Renal pelvis (tissue), 12 donors: ENCODE measurements at places on chromosomes 4 and X. TPM values are rescaled to one million over a fixed set of nuclear protein-coding genes. Genes with fewer than 3 reads are reported as not detected.

DNA sequence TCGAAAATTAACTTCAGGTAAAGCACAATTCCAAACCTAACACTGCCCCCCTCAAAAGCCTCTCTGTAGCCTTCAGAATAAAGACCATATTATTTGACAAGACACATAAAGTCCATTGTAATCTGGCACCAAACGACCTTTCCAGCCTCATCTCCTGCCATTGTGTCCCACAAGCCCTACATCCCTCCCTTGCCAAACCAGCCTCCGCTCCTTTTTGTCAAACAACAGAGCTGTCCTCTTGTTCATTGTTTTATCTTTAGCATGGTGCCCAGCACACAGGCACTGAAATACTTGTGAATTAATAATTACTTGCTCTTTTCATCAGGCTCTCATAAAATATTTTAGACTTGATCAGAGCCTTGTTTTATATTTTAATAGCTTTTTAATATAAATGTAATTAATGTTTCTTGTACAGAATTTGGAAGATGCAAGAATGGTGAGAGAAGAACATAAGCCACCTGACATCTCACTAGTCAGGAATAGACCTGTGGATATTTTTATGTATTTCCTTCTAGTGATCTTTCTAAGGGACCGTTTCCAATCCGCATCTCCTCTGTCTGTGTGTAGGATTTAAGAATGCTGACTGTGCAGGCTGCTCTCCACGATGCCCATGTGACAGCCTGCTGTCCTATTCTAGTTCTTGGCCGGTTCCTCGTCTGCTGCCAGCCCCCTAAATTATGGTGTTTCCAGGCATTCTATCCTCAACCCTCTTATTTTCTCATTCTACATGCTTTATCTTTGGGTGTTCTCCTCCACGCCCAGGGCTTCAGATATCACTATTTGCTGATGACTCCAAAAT lies 3.0 kb upstream of the IRF2 start:
- no peak for DNase-seq

DNA sequence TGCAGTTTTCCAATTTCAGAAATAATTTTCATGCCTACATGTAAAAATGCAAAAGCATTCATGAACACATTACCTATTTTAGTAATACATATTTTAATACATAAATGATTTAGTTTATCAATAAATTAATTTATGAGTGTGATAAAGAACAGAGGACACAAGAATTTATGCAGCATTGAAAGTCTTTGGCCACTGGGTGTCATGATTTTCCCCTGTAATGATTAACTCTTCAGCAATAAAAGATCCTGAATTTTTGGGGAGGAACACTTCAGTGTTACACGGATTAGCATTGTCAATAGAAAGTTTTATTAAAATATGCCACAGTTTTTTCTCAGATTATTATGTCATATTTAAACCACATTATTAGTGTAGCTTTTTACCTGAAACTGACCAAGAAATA lies 8.6 kb upstream of the VCX2 start:
- no peak for DNase-seq

DNA sequence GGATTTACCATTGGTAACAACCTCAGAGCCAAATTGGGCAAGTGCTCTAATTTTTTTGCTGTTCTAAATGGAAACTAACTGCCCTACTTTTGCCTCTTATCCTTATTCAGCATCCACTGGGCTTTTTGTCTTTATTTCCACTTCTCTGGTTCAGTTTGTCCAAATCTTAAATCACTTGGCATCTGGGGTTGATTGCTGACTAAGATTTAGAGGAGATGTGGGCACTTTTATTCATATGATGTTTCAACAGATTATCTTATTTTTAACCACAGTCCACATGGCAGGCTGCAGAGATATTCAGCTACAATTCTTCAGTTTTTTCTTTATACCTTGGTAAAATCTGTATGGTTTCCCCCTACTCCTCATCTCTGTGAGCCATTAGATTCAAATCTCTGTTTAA lies 1161.4 kb upstream of the PCDH7 start:
- no peak for DNase-seq

DNA sequence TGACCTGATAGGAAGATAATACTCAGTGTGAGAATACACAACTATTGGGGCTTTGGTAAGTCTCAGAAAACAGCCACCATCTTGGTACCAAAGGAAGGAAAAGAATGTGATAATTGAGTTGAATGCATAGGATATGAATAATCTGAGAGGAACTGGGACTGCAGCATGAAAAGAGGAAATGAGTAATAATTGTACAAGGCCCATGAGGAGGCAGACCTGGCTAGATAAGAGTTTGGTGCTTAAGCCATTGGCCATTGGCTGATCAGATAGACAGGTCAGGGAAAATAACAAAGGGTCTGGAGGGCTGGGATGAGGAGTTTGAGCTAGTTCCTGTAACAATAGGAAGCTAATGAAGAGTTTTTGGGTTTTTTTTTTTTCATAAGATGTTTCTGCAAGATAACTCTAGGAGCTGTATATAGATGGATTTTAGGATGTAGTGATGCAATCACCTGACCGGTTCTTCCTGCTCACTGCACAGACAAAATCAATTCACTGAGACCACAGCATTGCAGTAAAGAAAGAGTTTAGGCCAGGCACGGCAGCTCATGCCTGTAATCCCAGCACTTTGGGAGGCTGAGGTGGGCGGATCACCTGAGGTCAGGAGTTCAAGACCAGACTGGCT lies 5.3 kb upstream of the TRMT2B start:
- DNase-seq, result no peak

DNA sequence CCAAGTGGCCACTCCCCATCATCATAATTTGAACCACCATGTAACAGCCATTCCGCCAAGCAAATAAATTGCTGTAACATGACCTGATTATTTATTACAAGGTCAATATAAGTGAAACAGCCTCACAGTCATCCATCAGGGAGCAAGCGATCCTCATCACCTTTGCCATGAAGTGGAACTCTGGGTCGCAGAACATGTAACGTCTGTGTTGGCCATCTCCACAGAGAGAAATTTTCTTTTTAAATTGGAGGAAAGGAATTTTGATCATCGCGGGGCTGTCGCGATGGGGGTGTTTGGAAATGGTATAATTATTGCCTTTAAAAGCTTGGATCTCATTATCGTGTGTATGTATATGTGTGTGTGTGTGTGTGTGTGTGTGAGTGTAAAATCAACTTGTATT lies 90.2 kb downstream of the SHOX start:
- DNase-seq, result no peak

GRCh38 chr4:47118192-47118929 lies 87.0 kb downstream of the GABRB1 start:
- DNase-seq, result no peak

ACE2 gene
- 58.0 TPM for polyA plus RNA-seq

YY2 gene
- polyA plus RNA-seq, result 2.2 TPM

DNA sequence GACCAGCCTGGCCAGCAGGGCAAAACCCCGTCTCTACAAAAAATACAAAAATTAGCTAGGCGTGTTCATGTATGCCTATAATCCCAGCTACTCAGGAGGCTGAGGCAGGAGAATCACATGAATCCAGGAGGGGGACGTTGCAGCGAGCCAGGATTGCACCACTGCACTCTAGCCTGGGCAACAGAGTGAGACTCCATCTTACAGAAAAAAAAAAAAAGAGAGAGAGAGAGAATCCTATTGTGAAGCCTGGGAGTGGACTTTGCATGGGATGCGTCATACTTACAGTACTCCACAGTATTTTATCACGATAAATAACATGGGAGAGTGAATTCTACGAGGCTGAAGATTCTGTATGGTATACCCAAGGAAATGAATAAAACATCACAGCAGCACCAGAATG lies 139.6 kb downstream of the AASDH start:
- no peak for DNase-seq

DNA sequence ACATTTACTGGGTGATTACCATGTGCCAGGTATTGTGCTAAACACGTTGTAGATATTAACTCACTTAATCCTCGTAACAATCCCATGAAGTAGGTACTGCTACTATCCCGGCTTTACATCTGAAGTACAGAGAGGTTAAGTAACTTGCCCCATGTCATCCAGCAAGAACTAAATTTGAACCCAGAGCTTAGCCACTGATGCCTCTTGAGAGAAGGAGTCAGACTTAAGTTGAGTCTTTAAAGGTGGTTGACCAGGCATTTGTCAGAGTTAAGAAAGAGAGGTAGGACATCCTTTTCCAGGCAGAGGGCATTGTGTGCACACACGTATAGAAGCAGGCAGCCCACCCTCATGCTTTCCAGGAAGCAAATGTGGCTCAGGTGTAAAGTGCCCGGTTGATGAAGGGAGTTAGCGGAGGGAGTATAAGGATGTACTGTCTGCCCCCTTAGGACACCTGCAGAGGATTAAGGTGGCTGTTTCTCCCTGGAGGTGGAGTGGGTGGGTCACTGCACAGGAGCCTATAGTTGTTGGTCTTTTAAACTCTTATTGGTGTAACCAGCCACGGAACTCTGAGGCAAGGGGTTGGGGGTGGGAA lies 335 bp upstream of the CD38 start:
- DNase-seq, result no peak

- no peak for DNase-seq
These were observed 18.6 kb downstream of the EGF start for GRCh38 chr4:109931318-109931717.

DNA sequence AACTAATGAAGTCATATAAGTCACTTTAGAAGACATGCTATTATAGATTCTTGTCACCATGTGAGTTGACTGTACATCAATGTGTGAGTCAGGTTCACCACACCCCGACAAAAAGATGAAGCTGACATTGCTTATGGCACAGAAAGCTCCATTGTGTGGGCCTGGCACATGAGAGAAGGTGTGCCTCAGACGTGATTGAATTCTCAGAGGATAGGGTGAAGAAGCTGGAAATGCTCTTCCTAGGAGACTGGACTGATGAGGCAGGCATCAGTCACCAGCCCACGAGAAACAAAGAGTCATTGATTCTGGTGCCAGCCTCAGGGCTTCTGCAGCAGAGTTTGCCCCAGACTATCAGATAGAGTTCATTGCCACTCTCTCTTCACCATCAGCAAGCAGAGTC lies 35.9 kb upstream of the LRAT start:
- DNase-seq, result no peak

DNA sequence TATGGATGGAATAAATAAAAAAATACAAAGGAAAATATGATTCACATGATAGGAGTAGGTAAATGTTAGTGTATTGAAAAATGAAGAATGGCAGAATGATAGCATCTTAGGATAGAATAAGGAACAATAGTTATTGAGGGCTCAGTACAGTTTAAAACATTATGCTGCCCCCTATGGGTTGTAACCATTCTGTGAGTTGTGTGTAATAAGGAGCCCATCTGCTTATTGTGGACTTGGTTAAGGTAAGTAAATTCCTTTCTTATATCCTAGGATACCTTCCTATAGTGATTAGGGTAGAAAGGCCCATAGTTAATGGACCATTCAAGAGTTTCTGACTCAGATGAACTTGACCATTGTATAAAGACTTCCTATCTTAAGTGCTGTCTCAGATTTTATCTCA lies 195.8 kb downstream of the PDHA2 start:
- DNase-seq, result no peak

DNA sequence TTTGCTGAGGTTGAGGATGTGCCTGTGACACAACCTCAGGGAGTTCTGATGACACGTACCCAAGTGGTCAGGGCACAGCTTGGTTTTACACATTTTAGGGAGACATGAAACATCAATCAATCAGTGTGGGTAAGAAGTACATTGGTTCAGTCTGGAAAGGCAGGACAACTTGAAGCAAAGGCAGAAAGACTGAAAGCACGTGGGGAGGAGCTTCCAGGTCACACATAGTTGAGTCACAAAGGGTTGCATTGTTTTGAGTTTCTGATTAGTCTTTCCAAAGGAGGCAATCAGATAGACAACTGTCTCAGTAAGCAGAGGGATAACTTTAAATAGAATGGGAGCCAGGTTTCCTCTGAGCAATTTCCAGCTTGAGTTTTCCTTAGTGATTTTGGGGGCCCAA lies 1910.0 kb upstream of the AGA start:
- DNase-seq, result no peak

GRCh38 chrX:22121161-22121560 lies 89.0 kb downstream of the PHEX start:
- no peak for DNase-seq

GRCh38 chrX:37331546-37331945 lies 17.6 kb upstream of the PRRG1 start:
- DNase-seq, result no peak

- no peak for DNase-seq
These were observed 1511.3 kb upstream of the AGA start for GRCh38 chr4:178953447-178954120.

DNA sequence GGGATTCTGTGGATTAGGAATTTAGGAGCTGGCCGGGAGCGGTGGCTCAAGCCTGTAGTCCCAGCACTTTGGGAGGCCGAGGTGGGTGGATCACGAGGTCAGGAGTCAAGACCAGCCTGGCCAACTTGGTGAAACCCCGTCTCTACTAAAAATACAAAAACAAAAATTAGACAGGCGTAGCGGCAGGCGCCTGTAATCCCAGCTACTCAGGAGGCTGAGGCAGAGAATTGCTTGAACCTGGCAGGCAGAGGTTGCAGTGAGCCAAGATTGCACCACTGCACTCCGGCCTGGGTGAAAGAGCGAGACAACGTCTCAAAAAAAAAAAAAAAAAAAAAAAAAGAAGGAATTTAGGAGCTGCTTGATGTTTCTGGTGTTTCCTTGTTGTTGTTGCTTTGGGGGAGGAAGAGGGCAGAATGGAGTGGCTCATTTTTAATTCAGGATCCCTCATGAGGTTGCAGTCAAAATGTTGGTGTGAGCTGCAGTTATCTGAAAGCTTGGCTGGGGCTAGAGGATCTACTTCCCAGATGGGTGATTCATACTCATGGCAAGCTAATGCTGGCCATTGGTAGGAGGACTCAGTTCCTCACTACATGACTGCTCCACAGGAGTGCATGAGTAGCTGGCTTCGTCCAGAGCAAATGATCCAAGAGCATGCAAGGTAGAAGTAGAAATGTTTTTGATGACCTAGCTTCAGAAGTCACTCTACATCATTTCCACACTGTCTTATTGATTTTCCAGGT lies 26.5 kb upstream of the JADE1 start:
- DNase-seq, result no peak

GRCh38 chrX:70437921-70438665 lies 6.5 kb upstream of the DLG3 start:
- no peak for DNase-seq

FGF16 gene
- not detected for polyA plus RNA-seq

DNA sequence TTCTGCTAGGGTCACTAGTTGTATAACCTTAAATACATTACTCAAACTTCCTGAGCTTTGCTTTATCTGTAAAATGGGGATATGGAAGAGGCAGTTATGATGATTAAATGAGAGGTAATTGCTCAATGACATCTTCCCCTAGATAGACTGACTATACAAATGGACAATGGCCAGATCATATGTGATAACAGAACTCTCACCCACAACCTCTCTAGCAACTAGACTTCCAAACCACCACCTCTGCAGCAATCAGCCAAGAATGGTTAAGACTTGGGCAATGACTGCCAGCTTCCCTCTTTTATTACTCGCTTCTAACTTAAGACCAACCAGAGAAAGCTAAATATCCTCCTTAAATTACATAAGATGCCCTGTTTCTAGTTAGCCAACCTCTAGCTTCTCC lies 2.9 kb upstream of the SEPSECS start:
- DNase-seq, result no peak

DNA sequence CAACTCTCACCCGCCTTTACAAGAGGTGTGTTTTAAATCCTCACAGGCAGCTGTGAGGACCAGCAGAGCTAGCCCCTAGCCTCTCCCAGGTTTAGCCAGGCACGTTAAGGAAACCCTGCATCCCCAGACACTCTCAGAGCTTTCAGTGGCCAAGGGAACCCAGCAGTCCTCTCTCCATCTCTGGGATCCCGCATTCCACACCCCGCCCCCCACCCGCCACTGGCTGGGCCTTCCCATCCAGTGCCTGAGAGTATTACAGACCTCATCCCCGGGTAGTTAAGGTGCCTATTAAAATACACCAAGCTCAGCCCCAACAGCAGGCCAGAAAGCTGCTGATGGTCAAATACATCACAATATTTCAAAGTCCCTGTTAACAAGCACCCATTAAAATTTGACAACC lies 256.2 kb downstream of the BCOR start:
- DNase-seq, result no peak
